NCI-H226 (cell line): ENCODE measurements at places on chromosomes 2 and 18.
A peak's percentile ranks its signal among the peaks of the same experiment; 100 is the strongest.

DNA sequence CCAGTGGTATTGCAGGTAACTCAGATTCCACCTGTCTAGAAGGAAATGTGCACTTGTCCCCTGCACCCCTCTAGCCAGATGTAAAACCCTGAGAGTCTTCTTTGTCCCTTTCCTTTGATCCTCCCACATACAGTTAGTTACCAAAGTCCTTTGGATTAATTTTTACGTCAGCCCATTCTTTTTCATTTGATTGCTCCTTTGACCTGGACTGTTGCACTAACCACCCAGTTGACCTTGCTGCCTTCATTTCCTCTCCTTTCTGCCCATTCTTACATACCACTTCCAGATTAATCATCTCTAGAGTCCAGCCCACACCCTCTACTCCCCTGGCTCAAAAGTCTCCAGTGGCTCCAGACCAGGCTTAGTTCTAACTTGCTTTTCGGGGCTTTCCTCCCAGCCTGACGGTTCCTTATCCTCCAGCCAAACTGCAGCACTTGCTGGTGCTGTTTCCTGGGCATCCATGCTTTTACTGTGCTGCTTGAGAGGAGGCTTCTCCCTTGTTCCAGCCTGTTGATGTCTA, 99.3 kb downstream of the SPTBN1 start:
- DNase-seq: no peak

GRCh38 chr2:234686088-234686890, 189.4 kb upstream of the ARL4C start:
- DNase-seq: peak; percentile 84

DNA sequence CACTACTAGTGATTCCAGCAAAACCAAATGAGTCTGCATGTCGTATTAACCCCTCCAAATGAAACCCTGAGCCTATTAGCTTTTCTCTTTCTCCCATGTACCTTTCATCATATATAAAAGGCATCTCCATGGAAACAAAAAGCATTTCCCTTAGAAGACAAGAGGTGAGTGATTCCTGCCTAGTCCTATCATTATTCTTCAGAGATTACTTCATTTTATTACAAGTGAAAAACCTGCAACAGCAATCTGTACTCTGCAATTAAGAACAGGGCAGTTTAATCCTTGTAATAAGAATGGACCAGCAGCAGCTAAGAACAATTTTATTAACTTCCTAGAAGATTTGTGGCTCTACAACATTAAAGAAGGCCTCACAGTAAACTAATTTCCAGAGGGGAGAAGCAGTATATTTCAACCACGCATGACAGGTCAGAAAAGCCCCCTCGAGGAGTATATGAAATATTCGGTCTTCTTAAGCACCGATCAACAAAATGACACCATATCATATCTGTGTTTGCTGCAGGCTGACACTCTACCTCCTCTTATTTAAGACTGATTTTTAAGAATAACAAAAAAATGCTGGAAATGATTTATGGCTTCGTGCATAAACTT, 132.3 kb upstream of the TFPI start:
- DNase-seq: no peak

DNA sequence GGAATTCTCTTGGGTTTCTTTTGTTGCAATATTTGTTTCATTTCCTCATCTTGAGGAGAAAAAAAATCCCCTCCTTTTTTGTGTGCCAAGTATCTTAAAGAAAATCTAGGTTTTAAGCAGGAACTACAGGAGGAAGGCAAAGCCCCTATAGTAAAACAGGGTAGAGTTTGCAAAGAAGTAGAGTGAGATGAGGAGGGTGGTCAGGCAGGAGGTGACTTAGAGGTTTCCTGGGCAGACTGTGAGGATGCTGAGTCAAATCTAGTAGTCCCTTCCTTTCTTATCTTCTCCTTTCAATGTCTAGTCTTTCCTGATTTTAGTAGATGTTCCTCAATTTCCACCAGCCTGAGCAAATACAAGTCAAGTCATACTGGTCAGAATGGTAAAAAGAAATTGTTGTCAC, 222.5 kb downstream of the PMAIP1 start:
- no peak for DNase-seq

- DNase-seq: no peak
These were observed 29.4 kb downstream of the PDCL3 start for GRCh38 chr2:100592226-100592625.
